ENCODE measurements at places on chromosomes 6 and 20.
A peak's percentile ranks its signal among the peaks of the same experiment; 100 is the strongest.

DNA sequence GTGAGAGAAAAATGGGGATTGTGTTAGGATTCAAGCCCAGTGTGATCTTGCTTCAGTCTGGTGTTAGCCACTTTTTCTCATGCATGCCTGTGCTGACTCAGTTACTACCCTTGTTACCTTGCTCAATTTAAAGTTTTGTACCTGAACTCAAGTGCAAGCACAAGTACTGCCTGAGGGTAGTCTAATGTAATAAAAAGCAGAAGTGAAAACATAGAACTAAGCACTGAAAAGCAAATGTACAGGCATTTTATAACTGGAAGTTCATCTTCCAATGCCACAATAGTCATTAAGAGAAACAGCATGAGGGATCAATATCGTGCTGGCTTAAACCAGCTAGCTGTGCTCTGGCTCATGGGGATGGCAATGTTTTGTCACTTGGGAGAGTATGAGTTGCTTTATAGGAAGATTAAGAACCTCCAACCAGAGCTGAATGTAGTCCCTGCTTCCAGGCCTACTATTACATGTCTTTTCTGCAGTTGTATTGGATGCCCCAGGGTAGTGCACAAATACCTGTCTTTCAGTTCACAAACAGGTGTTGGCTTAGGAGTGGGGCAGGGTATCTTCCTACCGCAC, 48.7 kb downstream of the SLC35F1 start:
- no peak for DNase-seq

DNA sequence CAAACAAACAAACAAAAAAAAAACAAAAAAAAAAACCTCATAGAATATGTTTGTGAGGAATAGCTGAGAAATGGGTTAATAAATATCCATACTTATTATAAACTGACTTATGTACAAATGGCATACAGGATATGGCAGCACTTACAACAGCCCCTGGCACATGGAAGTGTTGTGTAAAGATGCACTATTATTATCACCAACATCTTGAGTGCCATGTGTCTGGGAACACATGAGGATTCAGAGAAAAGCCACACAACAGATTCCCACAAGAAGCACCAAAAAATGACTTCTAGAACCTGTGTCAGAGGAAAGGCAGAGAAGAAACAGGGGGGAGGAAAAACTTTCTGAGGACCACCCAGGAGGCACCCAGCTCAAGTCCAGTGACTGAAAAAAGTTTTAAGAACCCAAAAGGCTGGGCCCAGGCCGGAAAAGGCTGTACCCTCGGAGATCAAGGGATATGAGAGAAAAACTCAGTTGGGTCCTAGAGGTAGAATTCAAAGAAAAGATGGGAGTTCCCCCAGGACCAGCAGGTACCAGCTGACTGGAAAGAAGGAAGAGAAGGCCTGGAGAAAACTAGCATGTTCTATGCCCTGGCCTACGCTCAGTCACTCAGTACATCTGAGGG, 9.4 kb upstream of the TAF8 start:
- no peak for DNase-seq

DNA sequence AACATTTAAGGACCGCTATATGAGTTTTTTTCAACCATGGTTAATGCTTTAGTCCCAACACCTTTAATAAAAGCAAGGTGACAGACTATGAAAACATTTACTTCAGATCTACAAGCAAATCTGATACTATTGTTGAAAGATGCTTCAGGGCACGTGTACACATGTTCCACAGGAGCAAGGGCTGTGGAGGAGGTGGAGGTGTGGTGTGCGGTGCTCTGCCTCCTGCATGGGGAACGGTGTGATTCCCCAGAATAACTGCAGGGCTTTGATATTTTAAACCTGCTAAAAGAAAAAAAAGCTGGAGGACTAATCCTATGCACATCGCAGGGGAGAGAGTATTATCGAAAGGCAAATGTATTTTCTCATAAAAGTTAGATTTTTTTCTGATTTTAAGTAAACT, 188.1 kb upstream of the CEP162 start:
- DNase-seq: no peak

- DNase-seq: no peak
Observed at GRCh38 chr6:3797231-3798054, 45.9 kb upstream of the PXDC1 start.

GRCh38 chr6:45256697-45257695, 71.1 kb upstream of the RUNX2 start:
- no peak for DNase-seq

GRCh38 chr6:100923481-100924165, 42.5 kb upstream of the ASCC3 start:
- DNase-seq: no peak

GRCh38 chr6:138953451-138953850, 34.6 kb downstream of the REPS1 start:
- no peak for DNase-seq

- DNase-seq: no peak
Observed at GRCh38 chr6:158909938-158910337, 90.1 kb downstream of the RSPH3 start.

DNA sequence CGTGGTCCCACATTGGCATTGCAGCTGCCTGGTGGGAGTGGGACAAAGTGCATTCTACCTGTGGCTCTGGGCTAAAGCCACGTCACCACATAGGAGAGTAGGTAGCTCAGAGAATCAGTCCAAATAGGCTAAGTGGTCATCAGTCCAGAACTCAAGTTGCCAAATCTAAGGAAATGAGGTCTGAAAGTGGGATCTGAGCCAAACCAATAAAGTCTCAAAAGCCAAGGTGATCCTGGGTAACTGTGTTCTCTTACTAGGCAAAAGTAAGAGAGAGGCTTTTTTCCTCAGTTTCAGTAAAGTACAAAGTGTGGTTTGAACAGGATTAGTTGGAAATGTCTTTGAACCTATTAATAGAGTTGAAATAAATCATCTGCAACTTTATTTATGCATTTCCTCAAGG, 68.6 kb upstream of the CNKSR3 start:
- DNase-seq: no peak

GRCh38 chr6:21079468-21080048, 514.0 kb upstream of the SOX4 start:
- DNase-seq: no peak

DNA sequence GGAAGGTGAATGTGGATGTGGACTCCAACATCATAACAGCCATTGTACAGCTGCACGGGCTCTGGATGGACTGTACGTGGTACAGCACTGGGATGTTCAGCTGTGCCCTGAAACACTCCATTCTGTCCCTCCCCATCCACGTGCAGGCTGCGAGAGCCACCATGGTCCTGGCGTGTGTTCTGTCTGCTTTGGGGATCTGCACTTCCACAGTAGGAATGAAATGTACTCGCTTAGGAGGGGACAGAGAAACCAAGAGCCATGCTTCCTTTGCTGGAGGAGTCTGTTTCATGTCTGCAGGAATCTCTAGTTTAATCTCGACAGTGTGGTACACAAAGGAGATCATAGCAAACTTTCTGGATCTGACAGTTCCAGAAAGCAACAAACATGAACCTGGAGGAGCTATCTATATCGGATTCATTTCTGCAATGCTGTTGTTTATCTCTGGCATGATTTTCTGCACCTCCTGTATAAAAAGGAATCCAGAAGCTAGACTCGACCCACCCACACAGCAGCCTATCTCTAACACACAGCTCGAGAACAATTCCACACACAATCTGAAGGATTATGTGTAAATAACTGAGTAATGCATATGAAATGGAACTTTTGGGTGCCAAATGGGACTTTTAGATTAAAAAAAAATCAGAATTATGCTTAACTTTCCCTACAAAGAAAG, 12.1 kb downstream of the CLDN20 start:
- no peak for DNase-seq

- no peak for DNase-seq
Observed at GRCh38 chr6:45613656-45614055, 235.9 kb upstream of the SUPT3H start.

DNA sequence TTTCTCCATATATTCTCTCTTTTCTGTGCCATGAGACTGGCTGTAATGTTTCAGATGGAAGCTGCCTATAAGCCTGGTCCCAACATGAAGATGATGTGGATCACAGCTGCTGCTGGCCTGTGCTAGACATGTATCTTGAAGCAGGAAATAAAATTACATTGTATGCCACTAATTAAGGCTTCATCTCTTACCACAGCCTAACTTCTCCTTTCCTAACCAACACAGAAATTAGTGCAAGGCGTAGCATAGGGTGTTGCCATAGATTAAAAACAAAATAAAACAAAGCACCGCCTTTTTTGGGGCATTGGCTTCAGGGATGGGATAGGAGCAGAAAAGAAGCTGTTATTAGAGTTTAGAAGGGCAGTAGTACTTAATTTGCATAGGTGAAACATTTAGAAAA, 4.7 kb upstream of the SLC17A4 start:
- DNase-seq: no peak

DNA sequence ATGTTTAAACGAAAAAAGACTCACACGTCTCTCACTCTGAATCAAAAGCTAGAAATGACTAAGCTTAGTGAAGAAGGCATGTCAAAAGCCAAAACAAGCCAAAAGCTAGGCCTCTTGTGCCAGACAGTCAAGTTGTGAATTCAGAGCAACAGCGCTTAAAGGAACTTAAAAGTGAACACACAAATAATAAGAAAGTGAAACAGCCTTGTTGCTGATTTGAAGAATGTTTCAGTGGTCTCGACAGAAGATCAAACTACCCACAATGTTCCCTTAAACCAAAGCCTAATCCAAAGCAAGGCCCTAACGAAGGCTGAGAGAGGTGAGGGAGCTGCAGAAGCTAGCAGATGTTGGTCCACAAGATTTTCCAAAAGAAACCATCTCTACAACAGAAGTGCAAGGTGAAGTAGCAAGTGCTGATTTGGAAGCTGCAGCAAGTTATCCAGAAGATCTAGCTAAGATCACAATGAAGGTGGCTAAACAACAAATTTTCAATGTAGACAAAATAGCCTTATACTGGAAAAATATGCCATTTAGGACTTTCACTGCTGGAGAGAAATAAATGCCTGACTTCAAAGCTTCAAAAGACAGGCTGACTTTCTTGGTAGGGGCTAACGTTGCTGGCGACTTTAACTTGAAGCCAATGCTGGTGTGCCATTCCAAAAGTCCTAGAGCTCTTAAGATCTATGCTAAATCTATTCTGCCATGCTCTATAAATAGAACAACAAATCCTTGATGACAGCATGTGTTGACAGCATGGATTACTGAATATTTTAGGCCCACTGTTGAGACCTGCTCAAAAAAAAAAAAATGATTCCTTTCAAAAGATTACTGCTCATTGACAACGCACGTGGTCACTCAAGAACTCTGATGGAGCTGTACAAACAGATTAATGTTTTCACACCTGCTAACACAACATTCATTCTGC, 40.3 kb downstream of the SEC63 start:
- DNase-seq: no peak

DNA sequence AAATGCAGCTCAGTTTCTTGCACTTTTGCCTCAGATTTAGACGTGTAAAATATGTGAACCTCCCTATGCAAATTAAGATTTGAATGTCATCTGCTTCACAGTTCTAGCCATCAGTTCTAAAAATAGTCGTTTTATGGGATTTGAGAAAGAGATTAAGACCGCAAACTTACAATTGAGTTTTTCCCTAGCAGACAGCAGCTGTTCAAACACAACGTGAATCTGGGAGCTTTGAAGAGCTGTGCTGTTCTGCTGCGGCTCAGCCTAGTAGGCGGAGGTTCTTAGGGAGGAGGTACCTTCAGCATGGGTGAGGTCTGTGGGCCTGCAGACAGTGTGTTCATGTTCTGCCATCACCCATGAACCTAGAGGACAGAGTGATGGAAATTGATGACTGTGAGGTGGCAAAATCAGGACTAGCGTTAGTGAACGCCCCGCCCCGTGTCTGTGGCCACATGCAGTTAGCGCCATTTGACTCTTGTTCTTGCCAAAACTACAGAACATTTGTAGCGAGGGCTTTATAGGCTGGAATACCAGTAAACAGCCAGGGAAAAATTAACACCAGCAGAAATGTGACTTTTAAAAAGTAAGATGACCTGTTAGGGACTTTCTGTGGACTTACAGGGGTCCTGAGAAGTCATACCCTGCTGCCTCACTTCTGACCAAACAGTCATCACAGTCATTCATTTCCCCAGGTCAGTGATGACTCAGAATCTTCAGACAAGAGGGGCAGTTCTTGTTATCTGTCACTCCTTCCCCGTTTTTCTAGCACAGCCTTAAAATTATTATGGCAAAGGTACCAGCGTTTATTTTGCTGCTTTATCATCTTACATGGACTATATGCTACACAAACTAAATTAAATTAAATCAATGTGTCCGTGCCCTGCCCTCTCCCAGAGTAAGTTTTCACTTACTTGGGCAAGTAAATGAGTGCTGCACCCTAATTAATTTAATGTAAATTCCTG, 84.3 kb upstream of the TMEM181 start:
- peak; percentile 36 for DNase-seq

DNA sequence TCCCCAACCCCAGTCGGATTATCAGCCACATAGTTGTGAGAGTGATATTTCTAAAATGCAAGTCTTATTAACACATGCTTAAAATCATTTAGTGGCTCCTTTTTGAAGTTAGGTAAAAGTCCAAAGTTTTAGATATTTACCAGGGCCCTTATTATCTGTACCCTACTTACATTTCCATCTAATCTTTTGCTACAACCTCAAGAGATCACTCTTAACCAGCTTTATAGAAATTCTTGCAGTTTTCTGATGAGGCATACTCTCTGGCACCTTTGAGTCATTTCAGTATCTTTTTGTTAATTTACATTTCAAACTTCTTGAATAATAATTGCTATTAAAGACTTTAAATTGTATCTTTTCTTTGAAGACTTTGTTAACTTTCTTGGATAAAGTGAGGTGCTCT, 453.3 kb downstream of the RFPL4B start:
- no peak for DNase-seq

GRCh38 chr20:52422574-52423336, 231.2 kb upstream of the ZFP64 start:
- no peak for DNase-seq

DNA sequence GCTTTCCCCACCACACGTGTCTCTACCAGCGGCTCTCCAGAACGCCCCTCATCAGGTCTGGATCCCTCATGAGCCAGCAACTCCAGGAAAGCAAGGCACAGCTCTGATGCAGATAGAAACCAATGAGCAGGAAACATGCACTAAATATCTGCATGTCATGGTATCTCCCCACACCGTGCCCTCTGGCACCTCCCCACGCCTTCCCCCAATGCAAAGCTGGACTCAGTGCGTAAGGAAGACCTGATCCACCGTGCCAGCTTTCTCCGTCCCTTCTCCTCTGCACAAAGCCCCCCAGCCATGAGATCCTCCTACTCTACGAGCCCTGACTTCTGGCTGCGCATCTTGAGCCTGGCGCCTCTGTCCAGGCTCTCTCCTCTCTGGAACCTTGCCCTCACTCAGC, 9.4 kb downstream of the PDE10A start:
- no peak for DNase-seq

- no peak for DNase-seq
Observed at GRCh38 chr6:148789948-148790347, 43.1 kb downstream of the UST start.
